ENCODE measurements at places on chromosomes 7 and 10.

GRCh38 chr7:39510864-39511354 lies 55.3 kb upstream of the YAE1 start:
- no peak for DNase-seq

- DNase-seq = no peak
These were observed 49.1 kb upstream of the ELN start for GRCh38 chr7:73978661-73979563.

GRCh38 chr7:107915541-107915940 lies 24.6 kb downstream of the DLD start:
- no peak for DNase-seq

DNA sequence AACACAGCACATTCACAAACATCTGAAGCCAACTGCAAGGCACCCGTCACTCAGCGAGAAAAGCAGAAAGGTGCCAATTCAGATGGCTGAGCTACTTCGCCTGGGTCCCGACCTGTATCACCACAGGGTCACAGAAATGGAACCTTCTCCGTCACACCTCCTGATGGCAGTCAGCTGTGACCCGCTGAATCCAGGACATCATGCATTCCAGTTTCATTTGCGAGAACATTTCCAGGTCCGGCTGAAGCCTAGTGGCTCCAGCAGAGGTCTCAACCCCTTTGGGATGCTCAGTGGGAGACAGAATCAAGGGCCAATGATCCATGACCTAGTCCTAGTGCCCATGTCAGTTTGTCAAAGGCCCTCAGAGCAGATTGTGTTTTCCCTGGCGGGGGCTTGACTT lies 193.6 kb upstream of the KLF14 start:
- no peak for DNase-seq

DNA sequence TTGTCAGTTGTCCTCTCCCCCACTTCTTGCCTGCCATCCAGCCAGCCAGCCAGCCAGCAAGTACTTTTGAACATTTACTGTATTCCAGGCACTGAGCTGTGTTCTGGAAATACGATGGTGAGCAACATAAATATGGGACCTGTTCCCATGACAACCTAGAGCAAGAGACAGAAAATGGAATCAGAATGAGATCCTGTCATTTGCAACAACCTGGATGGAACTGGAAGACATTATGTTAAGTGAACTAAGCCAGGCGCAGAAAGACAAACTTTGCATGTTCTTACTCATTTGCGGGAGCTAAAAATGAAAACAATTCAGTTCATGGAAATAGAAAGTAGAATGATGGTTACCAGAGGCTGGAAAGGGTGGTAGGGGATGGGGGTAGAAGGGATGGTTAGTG lies 140.7 kb downstream of the ICA1 start:
- no peak for DNase-seq

DNA sequence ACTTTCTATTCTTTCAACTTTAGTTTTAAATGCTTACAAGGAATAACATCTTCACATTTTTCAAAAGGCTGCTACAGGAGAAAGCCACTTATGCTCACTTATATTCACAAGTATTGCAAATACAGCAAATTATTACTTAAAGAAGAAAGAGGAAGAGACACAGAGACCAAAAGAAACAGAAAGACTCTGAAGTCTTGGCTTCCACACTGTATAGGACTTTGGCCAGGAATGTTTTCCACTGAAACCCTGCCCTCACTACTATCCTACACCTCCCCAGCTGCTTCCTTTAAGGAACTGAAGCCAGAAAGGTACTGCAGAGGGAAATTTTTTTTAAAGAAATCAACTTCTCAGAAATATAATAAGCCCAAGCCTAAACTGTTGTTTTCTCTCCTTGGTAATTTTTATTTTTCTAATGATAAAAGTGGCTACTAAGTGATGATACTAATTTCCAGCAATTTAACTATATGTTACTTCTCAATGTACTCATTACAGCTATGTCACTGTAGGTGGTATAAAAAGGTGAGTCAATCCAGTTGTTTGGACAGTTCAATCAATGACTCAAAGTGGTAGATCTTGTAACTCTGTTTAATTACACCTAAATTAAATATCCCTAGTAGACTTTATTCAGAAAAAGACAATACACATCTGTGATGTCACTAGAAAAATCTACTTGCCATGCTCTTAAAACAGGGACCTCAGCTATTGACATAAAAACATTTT lies 231.6 kb downstream of the GRM8 start:
- DNase-seq = no peak

DNA sequence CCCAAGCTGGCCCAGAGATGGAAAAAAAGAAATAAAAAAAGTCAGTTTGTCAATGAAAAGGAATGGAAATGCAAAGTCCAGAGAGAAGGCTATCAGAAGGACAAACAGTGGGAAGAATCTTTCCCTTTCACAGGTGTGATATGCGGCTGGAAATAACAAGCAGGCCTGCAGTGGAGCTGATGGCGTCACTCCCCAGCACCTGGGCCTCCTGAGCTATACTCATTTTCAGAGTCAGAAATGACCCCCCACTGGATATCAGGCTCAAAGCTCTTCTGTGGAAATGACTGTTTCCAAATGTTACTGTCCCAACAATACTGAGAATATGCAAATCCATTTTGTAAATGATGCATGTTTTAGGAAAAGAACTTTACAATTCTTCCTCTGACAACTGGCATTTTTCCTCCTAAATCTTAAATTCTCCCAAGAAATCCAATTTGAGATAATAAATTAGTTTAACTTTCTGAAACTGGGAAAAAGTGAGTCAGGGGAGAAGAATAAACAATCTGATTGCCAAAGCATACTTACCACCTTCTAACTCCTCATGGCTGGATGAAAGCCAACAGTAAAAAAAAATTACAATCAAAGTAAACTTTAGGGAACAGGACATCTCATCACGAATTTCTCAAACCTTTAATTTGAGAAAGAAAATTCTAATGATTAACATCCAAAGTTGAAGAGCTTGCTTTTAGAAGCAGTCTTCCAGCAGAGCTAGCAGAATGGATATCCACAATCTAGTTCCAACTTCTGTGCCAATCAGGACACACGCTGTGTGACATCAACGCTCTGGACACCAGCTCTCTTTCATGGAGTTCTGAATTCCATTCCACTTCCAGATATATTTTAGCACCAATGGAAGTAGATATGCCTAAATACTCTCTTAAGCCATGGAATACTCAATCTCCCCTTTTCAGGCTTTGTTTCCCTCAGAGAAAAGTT lies 5.3 kb upstream of the CUZD1 start:
- no peak for DNase-seq

DNA sequence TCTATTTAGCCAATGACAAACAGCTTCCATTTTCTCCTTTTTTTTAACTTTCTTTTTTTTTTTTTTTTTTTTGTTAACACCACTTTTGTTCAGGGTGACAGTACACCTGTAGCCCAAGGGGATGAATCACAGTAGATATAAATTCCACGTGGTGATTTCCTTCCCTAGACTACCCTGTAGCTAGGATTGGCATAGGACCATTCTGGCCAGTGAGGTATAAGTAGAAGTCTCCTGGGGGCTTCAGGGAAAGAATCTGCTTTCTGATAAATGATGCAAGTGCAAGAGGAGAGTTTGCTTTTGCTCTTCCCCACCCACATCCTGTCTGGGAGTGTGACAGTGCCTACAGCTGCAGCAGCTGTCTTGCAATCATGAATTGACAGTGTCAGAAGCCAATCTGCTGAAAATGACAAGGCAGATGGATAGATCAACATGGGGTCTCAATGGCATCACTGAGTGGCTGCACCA lies 63.2 kb upstream of the TOMM7 start:
- no peak for DNase-seq

- DNase-seq = no peak
These were observed 205.0 kb downstream of the FANK1 start for GRCh38 chr10:126101325-126101724.

- DNase-seq = no peak
These were observed 45.8 kb downstream of the FKBP6 start for GRCh38 chr7:73373741-73374140.

GRCh38 chr10:114584419-114584818 lies 73.7 kb downstream of the ABLIM1 start:
- DNase-seq = no peak

DNA sequence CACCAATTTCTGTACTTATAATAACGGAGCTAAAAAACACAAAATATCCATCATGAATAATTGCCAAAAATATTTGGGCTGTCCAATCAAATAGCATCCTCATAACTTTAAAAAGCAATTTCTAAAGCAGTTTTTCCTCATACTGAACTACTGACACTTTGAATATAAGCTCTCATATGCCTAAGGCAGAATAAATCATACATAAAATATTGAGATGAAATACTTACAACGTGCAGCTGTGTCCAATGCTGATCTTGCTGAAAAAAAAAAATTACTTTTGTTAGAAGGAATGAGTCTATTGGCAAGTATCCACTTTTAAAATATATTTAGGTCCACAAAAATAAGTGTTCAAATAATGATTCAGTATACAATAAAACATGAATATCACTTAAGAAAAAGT lies 24.2 kb downstream of the FAM3C start:
- DNase-seq = no peak

DNA sequence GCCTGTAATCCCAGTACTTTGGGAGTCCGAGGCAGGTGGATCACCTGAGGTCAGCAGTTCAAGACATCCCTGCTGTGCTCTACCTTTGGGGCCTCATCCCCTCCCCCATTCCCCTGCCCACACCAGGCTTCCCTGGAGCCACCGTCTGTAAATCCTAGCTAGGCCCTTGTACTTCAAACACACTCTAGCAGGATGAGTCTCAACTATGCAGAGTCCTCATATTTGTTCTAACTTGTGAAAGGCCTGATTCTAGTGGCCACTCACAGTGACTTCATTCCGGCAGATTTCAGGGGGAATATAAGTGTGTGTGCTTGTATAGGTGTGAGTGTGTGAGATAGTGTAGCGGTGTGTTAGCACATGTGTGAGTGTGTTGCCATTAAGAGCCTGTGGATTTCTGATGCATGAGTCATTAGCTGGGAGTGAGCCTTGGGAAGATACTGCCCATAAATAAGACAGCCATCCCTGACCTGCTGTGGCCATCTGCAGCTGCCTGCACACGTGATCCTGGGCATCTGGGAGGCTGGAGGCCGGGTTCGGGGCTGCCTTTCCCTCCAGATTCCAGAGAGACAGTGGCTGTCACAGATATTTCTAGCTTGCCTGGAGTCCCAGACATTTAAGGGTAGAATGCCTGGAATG lies 1.7 kb upstream of the NEURL1 start:
- DNase-seq = no peak

GRCh38 chr7:47291461-47292081 lies 290.3 kb downstream of the TNS3 start:
- no peak for DNase-seq
